ENCODE measurements at places on chromosomes 5 and 9.

DNA sequence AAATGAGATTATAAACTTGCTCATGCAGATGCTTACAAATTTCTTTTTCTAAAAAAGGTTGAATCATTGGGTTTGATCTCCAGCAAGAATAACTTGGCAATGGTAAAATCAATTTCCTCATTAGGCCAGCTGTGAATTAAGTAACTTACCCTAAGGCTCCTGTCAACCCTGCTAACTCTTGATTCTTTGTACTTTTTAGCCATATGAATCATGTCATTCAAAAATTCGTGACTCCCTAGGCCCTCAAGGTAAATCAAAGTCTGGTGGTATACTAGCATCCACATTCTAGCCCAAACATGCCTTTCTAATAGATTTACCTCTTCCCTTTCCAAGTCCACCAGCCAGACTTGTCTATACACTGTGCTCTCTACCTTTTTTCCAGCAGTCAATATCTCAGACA lies 420.8 kb upstream of the BRINP1 start:
- DNase-seq, result no peak

DNA sequence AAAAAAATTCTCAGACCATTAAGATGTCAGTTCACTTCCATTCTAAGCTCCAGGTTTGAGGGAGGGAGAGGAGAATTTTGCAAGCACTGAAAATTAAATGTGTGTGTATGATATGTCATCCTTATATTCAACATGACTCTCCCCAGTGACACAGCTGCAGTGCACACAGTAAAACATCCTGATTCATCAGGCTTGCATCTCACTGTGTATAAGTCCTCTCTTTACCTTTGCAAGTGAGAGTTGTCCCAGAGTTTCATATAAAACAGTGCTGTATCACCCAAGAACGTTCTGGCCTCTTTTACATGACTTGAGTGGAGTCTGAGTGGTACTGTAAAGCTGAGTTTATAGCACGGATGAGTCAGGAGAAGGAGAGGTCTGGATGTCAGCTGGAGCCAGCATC lies 50.0 kb downstream of the DMRT2 start:
- DNase-seq, result no peak

- no peak for DNase-seq
Measured at GRCh38 chr5:81768935-81769452, 18.1 kb upstream of the SSBP2 start.

GRCh38 chr9:89440548-89440947 lies 57.4 kb downstream of the SEMA4D start:
- DNase-seq, result no peak

GRCh38 chr5:34517249-34517648 lies 138.9 kb upstream of the RAI14 start:
- no peak for DNase-seq

- no peak for DNase-seq
Measured at GRCh38 chr9:31715250-31715649, 669.2 kb upstream of the ACO1 start.

- no peak for DNase-seq
Measured at GRCh38 chr9:124347968-124348358, 67.3 kb downstream of the PSMB7 start.

DNA sequence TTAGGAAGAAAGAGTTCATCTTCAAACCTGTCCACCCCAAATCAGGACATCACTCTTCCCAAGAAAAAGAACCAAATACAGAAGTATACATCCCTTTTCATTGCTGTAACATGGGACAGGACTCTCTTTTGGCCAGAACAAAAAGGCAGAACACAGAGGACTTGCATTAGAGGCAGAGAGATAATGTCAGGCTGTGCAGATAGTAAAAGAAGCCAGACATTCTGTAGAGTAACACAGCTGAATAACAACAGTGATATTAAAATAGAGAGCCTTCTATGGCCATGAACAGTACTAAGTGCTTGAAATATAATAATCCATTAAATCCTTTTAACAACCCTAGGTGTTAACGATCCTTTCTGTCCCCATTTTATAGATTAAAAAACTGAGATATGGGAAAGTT lies 437.2 kb downstream of the NFIB start:
- no peak for DNase-seq

DNA sequence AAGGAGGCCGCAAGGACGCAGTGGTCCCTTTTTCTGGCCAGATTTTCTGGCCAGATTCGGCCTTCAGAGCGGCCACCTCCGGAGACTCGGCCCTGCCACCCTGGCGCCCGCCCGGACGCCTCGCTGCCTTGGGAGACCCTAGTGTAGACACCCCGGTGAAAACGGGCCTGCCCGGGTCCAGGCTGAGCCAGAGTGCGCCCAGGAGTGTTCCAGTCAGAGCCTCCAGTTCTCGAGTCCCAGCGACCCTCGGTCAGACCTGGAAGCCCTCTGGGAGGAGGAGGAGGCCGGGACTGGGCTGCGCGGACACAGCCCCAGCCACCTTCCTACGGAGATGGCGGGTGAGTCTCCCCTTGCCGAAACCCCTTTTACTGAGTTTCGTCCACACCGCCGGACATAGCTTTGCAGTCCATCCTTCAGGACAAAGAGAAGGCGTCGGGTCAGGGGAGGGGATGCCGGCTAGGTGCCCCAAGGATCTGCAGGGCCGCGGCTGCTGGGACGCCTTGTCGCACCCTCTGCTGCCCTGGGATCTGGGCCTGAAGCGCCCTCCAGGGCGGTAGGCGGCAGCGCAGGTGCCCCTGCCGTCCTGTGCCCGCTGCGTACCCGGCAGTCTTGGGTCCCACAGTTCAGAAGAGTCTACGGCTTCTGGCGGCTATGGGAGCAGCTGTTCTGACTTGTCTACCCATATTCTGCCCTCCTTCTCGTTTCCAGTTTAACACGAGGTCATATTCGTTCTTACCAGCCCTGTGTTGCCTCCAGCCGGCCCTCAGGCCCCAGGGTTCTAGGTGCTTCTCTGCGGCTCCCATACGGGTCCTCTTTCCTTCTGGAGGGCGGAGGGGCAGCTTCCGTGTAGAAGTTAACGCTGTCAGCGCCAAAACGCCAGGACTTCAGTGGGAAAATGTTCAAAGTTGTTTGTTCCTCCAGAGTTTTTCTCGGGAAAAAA lies 1771.7 kb upstream of the CDH9 start:
- DNase-seq, result no peak

- no peak for DNase-seq
Measured at GRCh38 chr9:83219154-83219923, 156.4 kb upstream of the RASEF start.

DNA sequence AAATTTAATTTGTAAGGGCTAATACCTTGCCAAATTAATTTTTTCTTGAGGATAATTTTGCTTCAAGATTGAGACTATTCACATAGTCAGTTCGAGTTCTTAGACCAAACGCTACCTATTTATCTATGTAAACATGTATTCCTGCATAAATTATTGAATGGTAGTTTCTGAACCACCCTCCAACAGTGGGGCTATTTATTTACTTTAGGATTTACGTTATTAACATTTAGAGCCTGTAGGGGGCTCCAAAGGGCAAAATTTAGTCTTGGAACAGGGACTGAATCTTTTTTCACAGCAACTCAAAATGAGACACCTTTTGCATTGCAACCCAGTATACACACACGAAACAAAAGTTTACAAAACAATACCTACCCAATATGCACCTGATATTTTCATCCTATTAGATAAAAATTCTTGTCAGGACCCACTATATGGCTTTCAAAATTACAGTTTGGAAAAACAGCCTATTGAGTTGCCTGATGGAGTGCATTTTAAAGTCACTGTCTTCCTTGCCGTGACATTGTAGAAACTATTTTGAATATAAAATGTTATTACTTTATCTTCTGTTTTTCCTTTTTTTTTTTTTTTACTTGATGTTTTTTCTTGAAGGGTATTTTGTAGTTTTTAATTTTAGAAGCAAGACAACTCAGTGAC lies 47.1 kb upstream of the POU4F3 start:
- DNase-seq, result no peak

GRCh38 chr5:109022056-109022455 lies 274.4 kb downstream of the FER start:
- DNase-seq, result no peak

DNA sequence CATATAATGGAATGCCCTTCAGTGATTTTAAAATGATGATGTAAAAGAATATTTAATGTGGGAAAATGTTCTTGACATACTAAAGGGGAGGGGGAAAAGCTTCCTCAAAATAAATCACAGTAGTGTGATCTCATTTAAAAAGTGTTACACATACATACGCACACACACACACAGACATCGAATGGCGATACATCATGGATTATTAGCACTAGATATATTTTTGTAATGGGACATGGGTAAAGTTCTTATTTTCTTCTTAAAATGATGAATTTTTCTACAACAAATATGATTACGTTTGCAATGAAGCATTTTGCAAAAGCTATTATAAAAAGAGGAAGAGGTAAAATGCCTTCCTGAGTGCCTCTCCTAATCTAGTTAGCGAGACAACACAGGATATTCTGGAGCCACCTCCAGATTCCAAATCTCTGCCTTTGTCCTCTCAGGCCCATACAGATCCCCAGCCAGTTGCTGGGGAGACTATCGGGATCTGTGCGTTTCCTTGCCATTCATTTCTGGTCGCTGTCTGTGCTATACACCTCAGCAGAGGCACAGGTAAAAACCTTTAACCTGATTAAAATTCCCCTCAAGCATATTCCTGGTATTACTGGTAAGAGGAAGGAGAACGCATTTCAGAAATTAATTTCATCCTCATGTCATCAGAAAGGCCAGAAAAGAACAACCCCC lies 69.6 kb downstream of the SLC28A3 start:
- no peak for DNase-seq

- no peak for DNase-seq
Measured at GRCh38 chr5:151105561-151105960, 24.7 kb upstream of the TNIP1 start.

- no peak for DNase-seq
Measured at GRCh38 chr5:164352695-164353094, 847.3 kb downstream of the MAT2B start.

GRCh38 chr5:89904442-89904841 lies 505.1 kb downstream of the CETN3 start:
- no peak for DNase-seq

DNA sequence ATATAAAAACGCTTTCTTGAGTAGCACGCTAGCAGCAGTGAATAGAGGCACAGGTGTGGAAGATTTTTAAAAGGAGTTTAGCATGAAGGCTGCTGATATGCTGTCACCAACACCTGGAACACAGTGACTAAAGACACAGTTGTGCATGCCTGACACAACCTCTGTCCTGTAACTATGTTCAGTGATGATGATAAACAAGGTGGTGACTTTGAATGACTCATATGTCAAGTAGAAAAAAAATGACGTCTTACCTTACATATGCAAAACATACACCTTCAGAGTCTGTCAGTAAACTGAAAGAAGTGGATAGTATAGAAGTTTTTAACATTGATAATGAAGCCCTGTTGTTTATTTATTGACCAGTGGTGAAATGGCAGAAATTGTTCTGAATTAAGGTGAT lies 66.2 kb upstream of the ADCY2 start:
- no peak for DNase-seq

GRCh38 chr5:133041157-133041784 lies 10.5 kb upstream of the HSPA4 start:
- DNase-seq, result no peak

DNA sequence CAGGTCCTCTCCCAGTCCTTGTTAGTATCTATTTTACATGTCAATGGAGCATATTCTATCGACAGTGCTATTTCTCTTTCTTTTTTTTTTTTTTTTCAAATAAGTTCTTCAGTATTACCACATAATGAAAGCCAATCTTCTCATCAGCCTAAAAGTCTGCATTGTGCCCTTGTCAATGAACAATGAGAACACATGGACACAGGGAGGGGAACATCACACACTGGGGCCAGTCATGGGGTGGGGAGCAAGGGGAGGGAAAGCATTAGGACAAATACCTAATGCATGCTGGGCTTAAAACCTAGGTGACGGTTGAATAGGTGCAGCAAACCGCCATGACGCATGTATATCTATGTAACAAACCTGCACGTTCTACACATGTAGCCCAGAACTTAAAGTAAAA lies 47.7 kb upstream of the TEX48 start:
- DNase-seq, result no peak

- DNase-seq, result no peak
Measured at GRCh38 chr5:128193665-128194390, 110.3 kb downstream of the SLC12A2 start.

GRCh38 chr9:88017096-88017495 lies 42.8 kb upstream of the CDK20 start:
- DNase-seq, result no peak

DNA sequence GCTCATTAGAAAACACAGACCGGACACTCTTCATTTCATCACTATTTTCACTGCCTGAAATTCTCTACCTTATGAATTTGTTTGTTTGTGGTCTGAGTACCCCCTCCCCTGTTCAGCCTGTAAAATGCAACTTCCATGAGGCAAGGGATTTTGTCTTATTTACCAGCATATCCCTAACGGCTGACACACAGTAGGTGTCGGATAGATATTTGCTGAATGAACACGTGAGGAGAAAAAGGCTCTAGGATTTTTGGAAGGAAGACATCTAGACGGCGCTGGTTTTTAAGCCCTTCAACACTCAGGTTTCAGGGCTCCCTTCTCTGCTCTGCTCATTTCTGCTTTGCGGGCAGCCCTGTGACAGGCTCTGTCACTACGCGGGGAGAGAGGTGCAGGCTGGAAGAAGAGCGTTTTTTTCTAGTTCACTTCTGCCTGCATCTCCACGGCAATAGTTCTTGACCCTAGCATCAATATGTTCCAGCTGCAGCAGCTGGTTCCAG lies 41.0 kb downstream of the KCNMB1 start:
- no peak for DNase-seq

- DNase-seq, result no peak
Measured at GRCh38 chr5:7868427-7868772, 431 bp downstream of the FASTKD3 start.

DNA sequence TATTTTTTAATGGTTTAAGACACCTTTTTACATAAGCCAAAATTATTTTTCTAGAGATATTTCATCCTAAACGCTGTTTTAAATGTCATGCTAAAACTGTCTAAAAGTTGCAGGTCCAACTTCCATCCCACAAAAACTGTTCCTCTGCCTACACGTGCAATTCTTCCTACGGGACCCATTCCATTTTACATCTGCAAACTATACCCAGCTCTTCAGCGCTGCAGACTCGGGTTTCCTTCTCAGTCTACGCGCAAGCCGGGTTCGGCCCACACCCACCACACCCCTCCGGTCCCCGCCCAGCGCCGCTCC lies 8.7 kb downstream of the RANBP6 start:
- DNase-seq, result no peak

- DNase-seq, result no peak
Measured at GRCh38 chr5:10913841-10914240, 152.8 kb upstream of the DAP start.

GRCh38 chr9:128503870-128504269 lies 649 bp upstream of the GLE1 start:
- no peak for DNase-seq

DNA sequence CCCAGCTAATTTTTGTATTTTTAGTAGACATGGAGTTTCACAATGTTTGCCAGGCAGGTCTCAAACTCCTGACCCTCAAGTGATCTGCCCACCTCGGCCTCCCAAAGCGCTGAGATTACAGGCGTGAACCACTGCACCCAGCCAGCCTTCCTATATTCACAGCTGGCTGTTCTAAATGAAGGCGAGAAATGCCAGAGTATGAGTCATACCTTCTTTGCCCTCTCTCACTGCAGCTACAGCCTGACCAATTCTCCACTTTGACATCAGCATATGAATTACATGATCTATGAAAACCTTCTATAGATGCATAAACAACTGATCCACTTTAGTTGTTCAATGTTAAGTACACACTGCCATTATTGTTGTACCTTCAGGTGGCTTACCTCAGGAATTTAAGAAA lies 14.5 kb downstream of the APTX start:
- DNase-seq, result no peak

- no peak for DNase-seq
Measured at GRCh38 chr9:105722099-105722498, 27.8 kb downstream of the TMEM38B start.
